Kidney (tissue), 22 donors: ENCODE measurements at places on chromosomes 7 and 10. TPM values are rescaled to one million over a fixed set of nuclear protein-coding genes. Genes with fewer than 3 reads are reported as not detected.

Gene RAMP3
- total RNA-seq = 82.6 TPM

Gene PIP
- total RNA-seq = 0.47 TPM

Gene BEND7
- total RNA-seq = 37.9 TPM

Gene DNAH11
- 2.3 TPM for total RNA-seq

Gene TMEM236
- 1.9 TPM for total RNA-seq

Gene GPR37
- 4.4 TPM for total RNA-seq
